ENCODE measurements at places on chromosomes 3 and 15.

DNA sequence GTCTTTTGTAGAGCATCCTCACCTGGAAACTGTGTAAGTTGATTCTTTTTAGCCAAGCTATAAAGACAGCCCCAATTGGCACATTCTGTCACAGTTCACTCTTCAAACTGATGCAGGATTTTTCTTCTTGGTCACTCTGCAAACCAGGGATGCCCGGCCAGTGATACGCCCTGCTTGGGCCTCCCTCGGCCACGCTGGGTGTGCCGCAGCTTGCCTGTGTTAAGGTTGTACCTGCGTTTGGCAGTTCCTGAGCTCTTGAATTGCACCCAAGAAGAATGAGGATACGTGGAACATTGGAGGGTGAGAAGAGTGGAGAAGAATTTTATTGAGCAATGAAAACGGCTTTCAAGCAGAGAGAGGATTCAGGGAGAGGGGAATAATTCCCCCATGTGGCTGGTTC lies 49.9 kb downstream of the PSMD6 start:
- DNase-seq = no peak

- DNase-seq = no peak
Measured at GRCh38 chr15:25378501-25378901, 60.3 kb downstream of the UBE3A start.

GRCh38 chr3:129673012-129673411 lies 66.5 kb upstream of the PLXND1 start:
- DNase-seq = no peak

GRCh38 chr3:43768381-43768973 lies 77.7 kb downstream of the ABHD5 start:
- DNase-seq = no peak

DNA sequence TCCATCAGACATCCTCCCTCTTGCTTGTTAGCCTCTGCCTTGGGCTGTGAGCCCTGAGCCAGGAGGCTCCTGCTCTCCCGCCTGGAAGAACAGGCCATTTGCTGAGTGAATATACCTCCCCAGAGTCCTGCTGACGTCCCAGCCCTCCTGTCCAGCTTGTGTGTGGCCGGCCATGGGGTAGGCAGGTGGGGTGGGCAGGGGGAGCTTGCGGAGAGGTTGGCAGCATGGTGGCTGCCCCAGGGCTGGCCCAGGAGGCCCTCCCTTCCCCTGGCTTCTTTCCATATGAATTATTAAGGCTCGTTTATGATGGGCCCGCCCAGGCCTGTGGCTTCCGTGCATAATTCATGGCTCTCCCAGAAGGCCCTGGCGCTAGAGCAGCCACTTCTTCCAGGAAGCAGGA lies 18.7 kb downstream of the CACNA2D2 start:
- DNase-seq = no peak

All from CD4-positive, alpha-beta T cell treated with Interleukin-4 for 4 hours (primary cell).